ENCODE measurements at places on chromosomes 2 and 18. TPM values are rescaled to one million over a fixed set of nuclear protein-coding genes. Genes with fewer than 3 reads are reported as not detected.

Gene PKDCC
- 17.1 TPM for total RNA-seq

Gene THUMPD2
- total RNA-seq, result 14.2 TPM

Gene DYNAP
- not detected for total RNA-seq

Gene MOGAT1
- total RNA-seq, result not detected

Gene HOXD9
- total RNA-seq, result 1.7 TPM

Gene FBXO41
- total RNA-seq, result 5.5 TPM

Gene HOXD3
- total RNA-seq, result 0.20 TPM

Gene UGT1A3
- total RNA-seq, result not detected
